ENCODE measurements at places on chromosomes 5 and 9.

DNA sequence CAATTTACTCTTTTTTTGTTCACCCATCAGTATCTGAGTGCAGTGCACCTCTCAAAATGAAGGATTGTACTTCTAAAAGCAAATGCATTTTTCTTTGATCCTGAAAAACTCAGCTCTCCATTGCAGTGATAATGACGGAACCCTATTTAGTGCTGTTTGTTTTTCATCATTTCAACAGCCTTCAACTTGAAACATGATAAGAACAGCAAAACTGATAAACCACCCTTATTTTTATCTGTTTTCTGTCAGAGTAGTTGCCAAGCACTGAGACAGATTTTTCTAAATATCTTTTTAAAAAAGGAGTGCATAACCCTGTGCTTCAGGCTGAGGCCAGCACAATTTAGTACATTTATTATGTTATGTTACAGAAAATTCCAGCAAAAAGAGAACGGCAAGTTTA lies 549.8 kb upstream of the DMAC1 start:
- no peak for DNase-seq

- DNase-seq, result no peak
These were observed 492 bp upstream of the NEK6 start for GRCh38 chr9:124257070-124257843.

DNA sequence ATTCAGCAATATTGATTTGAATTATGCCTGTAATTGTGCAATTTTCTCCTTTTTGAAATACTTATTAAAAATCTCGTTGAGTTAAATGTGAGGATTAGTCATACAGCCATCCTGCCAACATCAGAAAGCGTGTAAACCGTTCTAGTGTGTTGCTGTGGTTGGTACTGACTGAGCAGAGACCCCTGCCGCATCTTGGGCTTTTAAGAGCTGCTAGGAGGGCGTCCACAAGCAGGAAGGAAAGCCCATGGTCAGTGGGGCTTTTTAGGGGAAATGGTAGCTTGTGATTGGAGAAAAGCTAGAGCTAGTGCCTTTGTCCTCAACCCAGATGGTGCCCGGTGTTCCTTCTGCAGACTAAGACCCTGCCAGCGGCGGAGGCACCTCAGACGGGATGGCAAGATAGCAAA lies 1.3 kb downstream of the SDHA start:
- no peak for DNase-seq

DNA sequence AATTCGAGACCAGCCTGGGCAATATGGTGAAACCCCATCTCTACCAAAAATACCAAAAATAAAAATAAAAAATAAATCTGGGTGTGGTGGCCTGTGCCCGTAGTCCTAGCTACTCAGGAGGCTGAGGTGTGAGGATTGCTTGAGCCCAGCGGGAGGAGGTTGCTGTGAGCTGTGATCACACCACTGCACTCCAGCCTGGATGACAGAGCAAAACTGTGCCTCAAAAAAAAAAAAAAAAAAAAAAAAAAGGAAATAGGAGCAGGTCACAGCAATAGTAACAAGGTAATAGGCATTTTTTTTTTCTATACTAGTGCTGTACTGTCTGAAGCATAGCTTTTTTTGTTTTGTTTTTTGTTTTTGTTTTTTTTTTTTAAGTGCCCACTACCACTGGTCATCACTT lies 5.8 kb downstream of the LRRC70 start:
- DNase-seq, result no peak

DNA sequence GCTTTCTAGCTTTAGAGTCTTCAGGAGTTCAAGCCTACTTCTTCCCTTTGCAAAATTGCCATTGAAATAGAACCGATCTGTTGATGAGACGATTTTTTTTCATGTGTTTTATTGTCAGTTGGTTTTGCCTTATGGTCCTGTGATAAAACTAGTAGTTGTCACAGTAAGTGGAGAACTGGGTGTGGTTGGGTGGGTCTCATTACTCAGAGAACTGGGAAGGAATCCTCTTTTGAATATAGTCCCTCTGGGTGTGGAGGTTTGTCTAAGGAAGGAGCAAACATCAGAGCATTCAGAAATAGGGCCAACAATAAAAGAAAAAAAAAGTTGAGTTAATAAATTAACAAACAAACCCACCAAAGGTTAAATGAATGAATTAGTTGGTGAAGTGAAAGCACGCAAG lies 69.0 kb downstream of the ALDH1A1 start:
- DNase-seq, result no peak

DNA sequence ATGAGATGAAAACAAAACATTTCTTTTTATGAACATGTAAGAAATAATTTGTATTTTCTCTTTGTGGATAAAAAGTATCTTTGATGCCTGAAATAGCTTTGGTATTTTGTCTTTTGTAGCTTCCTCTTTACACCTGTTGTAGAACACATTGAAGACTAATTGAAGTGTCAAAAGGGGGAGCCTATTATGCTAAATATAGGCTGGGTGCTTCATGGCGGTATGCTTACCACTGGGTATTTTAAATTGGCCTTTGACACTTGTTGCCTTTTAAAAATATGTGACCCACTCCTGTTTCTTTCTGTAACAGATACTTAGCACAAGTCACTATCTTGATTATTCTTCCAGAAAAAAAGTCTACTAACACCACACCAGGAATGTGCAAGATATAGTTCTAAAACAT lies 226.4 kb downstream of the KIAA0825 start:
- DNase-seq, result no peak

Measured in NCI-H1436 (cell line).